ENCODE measurements at places on chromosomes 2 and 18.
A peak's percentile ranks its signal among the peaks of the same experiment; 100 is the strongest.

GRCh38 chr18:58491773-58492752 is 136.8 kb downstream of the ALPK2 start:
- H3K4me1 ChIP-seq, result peaks cover 4% of the 10 kb centered on the region
- H3K36me3 ChIP-seq, result no peaks in the 10 kb centered on the region

DNA sequence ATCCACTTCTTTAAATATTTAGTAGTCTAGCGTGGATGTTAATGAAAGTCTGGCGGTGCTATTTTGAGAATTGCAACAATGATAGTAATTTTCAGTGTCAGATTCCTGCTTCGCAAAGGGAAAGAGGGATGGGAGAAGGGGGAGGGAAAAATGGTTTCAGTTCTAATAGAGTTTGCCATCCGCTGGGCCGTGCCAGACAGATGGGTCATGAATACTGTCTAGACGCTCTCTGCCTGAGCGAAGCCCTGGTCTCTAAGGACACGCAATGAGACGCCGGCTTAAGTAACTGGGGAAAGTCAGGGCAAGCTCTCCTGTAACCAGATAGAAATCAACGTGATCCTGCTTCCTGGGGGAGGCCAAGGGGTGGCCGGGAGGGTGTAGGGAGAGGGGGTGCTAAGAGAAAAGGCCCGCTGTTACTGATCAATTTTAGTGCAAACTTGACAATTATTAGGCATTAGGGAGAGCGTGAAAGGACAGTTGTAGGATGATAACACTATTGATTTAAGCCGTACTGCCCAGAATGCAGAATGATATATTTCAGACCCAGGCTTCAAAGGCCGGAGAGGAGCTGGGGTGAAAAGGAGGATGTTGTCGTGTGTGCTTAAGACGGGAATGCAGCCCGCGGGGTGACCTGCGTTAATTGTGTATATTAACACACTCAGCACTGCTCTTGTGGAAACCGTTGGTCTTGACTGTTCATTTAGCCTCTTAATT is 229.2 kb downstream of the LDLRAD4 start:
- H3K4me1 ChIP-seq, result peaks cover 46% of the 10 kb centered on the region
- no peaks in the 10 kb centered on the region for H3K36me3 ChIP-seq
- H3K27ac ChIP-seq, result peak overlapping the region; percentile 65
- no peaks in the 10 kb centered on the region for H3K27me3 ChIP-seq
- DNase-seq, result no peak

DNA sequence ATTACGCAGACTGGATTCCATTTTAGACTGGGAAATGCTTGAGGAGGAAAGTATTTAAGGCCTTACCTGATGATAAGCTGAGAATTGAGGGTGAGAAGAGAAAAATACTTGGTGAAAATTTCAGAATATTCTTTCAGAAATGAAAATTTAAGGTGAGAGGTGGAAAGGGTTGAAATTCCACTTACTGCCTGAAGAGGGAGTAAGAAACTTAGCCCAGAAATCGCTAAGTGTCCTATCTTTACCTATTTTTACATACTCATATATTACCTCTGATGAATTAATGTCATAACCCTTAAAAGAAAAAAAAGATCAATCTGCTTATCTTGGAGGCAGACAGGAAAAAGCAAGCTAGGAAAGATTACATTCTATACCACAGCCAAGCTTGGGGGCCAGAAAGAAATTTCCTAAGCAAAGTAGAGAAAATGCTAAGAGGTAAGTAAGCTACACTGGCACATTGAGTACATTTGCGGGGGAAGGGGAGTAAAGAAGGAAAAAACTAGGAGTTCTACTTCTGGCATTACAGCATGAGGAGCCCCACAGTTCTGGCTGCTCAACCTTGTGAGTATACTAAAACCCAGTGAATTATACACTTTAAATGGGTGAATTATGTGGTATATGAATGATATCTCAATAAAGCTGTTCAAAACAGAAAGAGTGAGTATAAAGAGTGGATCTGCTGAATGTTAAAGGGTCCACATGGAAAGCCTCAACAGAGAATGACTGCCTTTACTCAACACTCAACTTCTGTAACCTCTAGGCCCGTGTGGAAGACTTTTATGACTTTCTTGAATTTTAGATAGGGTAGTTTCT is 33.8 kb downstream of the SMC6 start:
- no peak for DNase-seq
- no peak overlapping the region for H3K27ac ChIP-seq
- H3K27me3 ChIP-seq, result no peaks in the 10 kb centered on the region
- H3K4me3 ChIP-seq, result no peak overlapping the region

GRCh38 chr18:68262690-68263294 is 452.1 kb downstream of the TMX3 start:
- no peak for DNase-seq
- H3K27ac ChIP-seq, result no peak overlapping the region
- H3K27me3 ChIP-seq, result no peaks in the 10 kb centered on the region

GRCh38 chr2:23377771-23378170 is 7.2 kb upstream of the KLHL29 start:
- no peaks in the 10 kb centered on the region for H3K36me3 ChIP-seq
- no peak for DNase-seq
- H3K4me3 ChIP-seq, result no peak overlapping the region
- no peak overlapping the region for H3K27ac ChIP-seq
